ENCODE measurements at places on chromosomes 6 and 20. TPM values are rescaled to one million over a fixed set of nuclear protein-coding genes. Genes with fewer than 3 reads are reported as not detected.

The DPPA5 gene
- not detected for total RNA-seq

- DNase-seq, result no peak
These were observed 91.9 kb downstream of the FLRT3 start for GRCh38 chr20:14245368-14245970.

DNA sequence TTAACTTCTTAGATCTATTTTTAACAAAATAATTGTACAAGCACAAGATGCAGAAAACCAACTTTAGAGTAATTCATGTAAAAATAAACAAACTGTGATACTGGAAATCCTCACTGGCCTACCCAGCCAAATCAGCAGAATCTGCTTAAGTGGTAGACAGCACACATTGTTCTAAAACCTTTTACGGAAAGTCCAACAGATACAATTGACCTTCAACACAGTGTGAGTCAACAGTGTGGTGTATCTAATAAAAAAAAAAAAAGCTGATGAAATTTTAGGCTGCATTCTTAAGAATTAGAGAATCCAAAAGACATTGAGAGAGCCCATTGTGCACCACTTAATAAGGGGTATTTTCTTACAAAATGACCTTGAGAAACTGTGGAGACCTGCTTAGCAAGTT, 174.5 kb downstream of the COL21A1 start:
- DNase-seq, result no peak

GRCh38 chr20:36311141-36311853, 5.2 kb downstream of the DLGAP4 start:
- no peak for DNase-seq

The PSORS1C1 gene
- total RNA-seq, result 0.54 TPM

GRCh38 chr6:53119772-53120409, 28.8 kb downstream of the GCM1 start:
- no peak for DNase-seq

- DNase-seq, result no peak
These were observed 9.2 kb upstream of the TFAP2A start for GRCh38 chr6:10424040-10424439.

DNA sequence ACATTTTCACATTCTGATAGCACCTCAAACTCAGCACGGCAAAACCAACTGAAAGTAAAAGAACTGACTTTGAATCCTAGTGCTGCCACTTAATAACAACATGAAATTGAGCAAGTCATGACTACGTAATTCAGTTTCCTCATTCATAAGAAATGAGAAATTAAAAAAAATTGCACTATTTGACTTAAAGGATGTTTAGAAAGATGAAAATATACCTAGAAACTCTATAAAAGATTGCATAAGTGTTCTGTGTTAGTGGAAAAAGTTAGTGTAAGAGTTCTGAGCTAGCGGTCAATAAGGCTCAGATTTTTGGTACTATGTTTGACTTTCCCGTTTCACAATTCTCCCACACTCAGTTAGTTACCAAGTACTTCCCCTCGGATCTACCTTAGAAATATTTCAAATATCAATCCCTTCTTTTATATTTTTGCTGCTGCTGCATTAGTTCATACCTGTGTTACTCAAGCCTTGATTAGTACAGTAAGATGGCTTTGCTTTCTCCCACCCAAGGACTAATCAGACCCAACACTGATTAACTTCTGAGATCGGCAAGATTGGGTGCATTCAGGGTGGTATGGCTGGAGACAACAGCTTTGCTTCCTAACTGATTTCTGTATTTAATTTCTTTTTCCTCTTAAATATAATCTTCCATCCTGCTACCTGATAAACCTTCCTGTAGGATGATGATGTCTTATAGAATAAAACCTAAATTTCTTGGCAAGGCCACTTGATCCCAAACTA, 25.9 kb downstream of the ECHDC1 start:
- no peak for DNase-seq

DNA sequence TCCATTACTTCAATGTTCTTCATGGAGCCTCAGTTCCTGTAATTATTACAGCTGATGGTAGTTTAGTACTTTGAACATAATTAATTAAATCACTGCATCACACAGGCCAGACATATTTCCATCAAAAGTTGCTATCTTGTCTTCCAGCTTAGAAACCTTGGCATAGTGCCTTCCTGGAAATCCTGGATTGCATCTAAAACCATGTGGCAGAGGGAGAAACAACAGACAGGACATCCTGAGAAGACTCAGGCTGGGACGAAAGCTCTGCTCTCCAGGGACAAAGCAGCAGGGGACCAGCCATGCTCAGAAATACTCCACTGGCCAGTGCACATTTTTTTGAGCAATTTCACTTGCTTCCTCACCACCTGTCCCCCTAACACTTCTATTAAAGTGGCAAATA, 55.3 kb downstream of the TBX18 start:
- DNase-seq, result peak; percentile 13

The AVP gene
- total RNA-seq, result not detected

- no peak for DNase-seq
These were observed 49.2 kb downstream of the CDKAL1 start for GRCh38 chr6:20583444-20583800.

DNA sequence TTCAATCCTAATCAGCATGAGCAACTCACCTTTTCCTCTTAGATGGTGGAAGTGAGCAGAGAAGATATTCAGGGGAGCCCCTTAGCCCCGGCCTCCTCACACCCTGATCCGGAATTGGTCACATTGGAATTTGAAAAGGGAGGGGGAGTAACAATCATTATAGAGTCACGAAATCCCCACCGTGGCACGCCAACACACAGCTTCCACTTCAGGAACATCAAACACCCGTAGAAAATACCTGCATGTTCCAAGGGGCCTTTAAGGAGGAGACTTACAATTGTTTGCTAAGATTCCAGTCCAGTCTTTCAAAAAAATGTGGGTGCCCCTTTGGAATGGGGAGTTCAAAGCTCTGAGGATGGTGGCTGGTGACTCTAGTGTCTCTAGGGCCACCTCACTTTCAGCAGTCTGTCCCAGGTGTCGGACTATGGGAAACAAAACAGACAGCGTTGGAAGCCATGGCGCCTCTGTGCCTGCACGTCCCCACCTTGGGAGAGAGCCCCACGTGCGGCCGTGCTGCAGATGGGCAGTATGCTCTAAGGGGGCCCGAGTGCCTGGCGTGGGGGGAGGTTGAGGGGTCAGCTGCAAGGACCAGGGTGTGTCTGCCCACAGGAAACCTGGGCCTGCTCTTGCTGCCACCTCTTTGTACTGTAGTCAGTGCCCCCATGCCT, 2.4 kb downstream of the CD93 start:
- DNase-seq, result no peak

The TJAP1 gene
- total RNA-seq, result 41.8 TPM

DNA sequence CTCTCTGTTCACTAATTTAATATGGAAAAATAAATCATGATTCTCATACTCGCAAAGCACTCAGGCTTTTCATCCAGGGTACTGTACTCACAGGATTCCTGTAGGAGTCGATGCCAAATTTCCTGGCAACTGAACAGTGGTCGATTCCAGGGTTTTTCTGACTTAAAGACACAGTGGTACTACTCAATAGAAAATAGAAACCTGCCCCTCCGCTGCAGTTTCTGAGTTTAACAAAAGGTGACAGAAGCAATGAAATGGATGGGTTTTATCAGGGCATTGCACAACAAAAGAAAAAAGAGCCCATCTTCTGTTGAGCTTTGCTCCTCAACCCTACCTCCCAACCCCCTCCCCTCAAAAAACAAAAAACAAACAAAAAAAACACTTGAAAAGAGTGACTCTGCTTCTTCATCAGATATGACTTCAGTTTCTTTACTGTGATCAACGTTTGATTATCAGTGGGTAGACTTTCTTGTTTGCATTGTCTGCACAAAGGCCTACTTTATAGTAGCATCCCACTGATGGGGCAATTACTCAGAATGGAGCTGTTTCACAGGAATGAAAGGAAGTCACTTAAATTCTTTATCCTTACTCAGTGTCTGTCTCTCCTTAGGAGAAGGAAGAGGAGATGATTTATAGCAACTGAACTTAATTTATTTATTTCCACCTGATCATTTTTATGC, 96.2 kb upstream of the FOXO3 start:
- DNase-seq, result no peak

GRCh38 chr6:22332711-22333110, 35.9 kb upstream of the PRL start:
- DNase-seq, result no peak

- DNase-seq, result no peak
These were observed 128.9 kb upstream of the PMEPA1 start for GRCh38 chr20:57838670-57839151.

The STMND1 gene
- not detected for total RNA-seq

DNA sequence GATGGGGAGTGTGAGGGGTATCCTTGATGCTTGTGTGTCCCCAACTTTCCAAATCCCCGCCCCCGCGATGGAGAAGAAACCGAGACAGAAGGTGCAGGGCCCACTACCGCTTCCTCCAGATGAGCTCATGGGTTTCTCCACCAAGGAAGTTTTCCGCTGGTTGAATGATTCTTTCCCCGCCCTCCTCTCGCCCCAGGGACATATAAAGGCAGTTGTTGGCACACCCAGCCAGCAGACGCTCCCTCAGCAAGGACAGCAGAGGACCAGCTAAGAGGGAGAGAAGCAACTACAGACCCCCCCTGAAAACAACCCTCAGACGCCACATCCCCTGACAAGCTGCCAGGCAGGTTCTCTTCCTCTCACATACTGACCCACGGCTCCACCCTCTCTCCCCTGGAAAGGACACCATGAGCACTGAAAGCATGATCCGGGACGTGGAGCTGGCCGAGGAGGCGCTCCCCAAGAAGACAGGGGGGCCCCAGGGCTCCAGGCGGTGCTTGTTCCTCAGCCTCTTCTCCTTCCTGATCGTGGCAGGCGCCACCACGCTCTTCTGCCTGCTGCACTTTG, at the start of gene TNF:
TSS of gene TNF (plus strand) at position 231 of the 567 bp plus-strand sequence. CDS start at position 408, 177 bp downstream.
- no peak for DNase-seq

GRCh38 chr6:137351890-137352289, 132.7 kb upstream of the IFNGR1 start:
- no peak for DNase-seq

GRCh38 chr20:47318027-47318585, 38.4 kb downstream of the ZMYND8 start:
- peak; percentile 10 for DNase-seq

DNA sequence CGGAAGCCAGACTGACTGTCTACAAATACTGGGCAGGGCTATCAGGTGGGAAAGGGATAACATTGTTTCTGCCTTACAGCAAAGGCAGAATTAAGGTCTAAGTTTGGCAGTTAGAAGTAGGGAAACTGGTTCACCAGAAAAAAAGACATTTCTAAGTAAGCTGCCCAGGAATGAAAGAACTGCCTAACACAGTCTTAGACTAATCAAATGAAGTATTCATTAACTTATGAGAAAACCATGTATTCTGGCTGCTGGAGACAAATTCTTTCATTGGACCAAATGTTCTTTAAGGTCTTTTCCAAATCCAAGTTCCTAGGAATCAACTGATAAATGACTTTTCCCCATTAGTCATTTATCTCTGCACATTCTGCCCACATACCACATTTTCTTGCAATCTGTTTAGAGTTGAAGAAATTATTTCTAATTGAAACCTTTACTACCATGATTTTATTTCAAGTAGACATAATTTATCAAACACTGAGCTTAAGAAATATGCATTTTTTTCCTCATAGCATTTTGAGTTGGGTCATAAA, 120.3 kb upstream of the OGFRL1 start:
- DNase-seq, result no peak

DNA sequence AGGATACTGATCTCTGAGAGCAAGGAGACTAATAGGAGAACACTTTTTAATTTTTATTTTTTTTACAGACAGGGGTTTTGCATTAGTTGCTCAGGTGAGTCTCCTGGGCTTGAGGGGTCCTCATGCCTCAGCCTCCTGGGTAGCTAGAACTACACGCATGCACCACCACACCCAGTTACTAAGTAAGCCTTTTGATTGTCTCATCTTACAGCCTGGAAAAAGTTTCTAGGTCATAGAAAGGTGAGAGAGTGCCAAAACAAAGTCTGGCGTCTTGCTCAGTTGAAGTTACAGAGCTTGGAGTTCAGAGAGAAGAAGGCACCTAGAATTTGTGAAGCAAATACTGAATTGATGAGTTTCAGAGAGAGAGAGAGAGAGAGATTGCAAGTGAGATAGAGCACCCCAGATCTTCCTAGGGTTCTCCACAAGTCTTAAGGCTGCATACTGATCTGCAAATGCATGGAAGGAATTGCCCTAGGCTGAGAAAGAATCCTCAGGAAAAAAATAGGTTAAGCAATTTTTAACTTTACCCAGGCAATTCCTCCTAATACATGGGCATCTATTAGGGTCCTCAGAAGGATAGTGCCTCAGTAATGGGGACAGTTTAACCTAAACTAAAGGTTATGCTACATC, 37.6 kb upstream of the PHIP start:
- no peak for DNase-seq

The AP5S1 gene
- 9.9 TPM for total RNA-seq

GRCh38 chr6:149405823-149406765, 6.0 kb downstream of the SUMO4 start:
- no peak for DNase-seq

DNA sequence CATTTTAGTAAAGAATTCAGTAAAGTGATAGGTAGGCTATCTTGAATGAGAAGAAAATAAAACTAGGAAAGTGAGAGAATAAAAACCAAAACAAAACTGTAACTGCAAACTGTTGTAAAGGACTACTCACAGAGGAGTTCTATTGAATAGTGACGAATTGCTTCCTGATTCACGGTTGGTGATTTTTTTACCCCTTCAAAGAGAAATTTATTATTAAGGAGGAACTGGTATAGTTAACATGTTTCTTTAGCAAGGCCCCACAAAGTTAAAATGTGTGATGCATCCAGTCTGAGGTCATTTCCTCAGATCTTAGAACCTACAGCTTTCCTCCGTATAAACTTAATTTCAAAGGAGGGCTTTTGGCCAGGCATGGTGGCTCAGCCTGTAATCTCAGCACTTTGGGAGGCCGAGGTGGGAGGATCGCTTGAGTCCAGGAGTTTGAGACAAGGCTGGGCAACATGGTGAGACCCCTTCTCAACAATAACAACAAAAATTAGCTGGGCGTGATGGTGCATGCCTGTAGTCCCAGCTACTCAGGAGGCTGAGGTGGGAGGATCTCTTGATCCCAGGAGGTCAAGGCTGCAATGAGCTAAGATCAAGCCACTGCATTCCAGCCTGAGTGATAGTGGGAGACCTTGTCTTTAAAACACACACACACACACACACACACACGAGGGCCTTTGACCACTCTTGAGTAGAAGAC, 8.3 kb downstream of the PRDM1 start:
- DNase-seq, result no peak

The AFDN gene
- total RNA-seq, result 306 TPM

The NKX2-2 gene
- total RNA-seq, result 0.82 TPM

The SDCBP2 gene
- total RNA-seq, result 10.1 TPM
